ENCODE measurements at places on chromosomes 12 and 14.

GRCh38 chr14:72777636-72778035, 116.3 kb downstream of the DPF3 start:
- no peak for DNase-seq

- no peak for DNase-seq
These were observed 52.4 kb downstream of the EMP1 start for GRCh38 chr12:13248964-13249363.

GRCh38 chr14:59511916-59512575, 27.7 kb downstream of the JKAMP start:
- DNase-seq = no peak

DNA sequence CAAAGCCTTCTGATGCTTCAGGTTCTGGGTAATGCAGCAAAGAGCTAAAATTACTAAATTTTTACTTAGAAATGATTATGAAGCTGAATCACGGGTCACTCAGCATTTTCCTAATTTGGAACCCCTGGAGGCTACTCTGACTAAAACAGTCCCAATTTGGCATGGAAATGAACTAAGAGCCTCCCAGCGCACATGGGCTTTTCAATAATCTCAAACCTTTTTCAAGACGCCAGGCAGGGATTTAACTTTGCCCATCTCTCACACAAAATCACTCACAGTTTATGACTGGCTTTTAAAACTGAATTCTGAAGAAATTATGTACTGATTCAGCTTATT, 68.3 kb downstream of the LLPH start:
- DNase-seq = no peak

DNA sequence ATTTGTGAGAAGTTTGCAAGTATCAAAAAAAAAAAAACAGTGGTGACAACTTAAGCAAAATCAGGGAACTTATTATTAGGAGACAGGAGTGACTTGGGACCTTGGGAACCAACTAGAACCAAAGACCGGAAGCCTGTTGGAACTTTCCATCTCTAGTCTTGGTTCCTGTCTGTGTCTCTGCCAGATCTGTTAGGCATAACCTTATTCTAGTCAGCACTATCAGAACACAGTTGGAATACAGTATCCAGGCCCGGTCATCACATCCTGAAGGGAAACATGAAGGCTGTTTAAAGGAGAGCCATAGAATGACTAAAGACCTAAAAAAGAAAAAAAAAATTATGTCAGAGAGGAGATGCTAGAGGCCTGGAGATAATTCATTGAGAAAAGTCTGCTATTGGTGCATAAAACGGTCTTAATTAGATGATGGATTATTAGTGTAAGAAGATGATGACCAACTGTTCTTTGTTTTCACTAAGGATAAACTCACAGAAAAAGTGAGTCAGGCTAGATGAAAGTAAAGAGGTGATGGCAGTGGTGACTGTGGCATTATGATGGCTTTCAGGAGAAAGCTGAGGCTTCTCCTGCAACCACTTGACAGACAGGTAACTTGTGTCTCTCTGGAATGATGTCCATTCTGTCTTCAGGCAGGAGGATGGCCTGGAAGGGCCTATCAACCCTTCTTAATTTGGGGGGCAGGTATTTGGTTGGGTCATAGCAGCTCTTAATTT, 28.2 kb downstream of the DACT1 start:
- DNase-seq = no peak

DNA sequence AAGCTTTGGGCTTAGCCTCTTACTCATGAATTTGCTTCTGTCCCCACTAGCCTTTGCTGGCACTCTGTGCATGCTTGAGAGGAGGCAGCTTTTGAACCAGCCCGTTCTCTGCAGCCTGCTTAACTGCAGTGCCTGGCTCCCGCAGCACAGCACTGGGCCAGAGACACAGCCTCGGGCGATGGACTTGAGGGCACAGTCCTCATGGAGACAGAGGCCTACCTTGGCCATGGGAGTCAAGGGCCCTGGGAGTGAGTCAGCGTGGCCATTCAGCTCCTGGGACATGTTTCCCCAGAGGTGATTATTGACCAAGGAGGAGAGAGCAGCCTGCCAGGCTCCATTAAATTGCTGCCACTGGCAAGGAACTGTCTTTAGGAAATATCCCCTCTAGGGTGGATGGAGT, 93.5 kb downstream of the SMOC1 start:
- DNase-seq = no peak

- no peak for DNase-seq
These were observed 3.2 kb upstream of the SPTSSA start for GRCh38 chr14:34465069-34465859.
